ENCODE measurements at places on chromosomes 4 and X.

DNA sequence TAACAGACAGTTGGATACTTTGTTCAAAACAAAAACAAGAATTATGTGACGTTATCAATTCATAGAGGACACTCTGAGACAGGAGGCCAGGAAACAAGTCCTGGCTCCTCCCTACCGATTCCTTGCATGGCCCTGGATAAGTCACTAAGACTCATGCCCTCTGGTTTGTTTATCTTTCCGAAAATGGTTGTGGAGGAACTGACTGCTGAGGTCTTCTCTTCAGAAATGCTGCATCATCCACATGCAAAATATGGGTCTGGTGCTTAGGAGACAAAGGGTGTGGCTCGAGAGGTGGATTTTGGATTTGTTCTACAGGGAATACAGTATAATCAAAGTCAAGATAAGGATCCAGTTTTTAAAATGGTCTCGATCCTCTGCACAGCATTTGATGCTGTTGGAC, 130.9 kb downstream of the RELL1 start:
- DNase-seq = no peak

DNA sequence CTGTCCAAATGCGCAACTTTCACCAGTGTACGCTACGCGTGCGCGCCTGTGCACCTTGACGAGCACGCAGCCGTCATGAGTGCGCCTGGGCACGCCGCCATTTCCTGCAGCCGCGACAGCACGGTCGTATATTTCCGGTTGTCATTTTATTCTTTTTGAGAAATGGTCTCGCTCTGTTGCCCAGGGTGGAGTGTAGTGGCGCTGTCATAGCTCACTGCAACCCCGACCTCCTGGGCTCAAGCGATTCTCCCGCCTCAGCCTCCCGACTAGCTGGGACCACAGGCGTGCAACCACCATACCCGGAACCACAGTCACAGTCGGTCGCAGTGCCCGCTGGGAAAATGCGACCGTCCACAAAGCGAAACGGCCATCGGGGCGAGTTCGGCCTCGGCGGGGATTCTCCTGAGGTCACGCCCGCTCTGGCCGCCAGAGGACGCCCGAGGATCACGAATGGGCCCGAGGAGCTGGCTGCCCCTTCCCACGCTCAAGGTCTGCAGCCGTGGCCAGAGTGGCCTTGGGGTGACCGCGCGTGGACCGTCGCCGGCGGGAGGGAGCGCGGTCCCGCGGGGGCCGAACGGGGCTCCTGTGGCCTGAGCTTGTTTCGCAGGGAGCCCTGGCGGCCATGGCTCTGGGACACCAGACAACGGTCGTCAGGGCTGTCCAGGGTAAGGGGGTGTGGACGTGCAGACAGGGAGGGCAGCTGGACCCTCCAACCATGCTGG, 23.7 kb upstream of the PNMA3 start:
- DNase-seq = no peak

DNA sequence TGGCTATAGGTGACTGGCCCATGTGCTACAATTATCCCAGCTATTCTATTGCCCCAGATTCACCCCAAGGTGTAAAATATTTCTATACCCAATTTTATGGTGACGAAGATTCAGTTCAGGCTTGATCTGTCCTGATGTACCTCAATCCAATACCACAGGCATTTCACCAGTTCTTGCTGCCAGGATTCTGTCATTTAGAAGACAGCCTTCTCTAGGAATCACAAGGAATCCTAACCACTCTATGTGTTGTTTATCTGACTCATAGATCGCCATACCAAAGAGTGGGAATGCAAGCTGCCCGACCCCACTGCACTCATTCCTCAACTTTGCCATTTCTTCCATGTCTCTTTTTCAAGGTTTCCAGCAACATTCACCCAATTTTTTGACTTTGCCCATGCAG, 355.0 kb upstream of the EMCN start:
- no peak for DNase-seq

DNA sequence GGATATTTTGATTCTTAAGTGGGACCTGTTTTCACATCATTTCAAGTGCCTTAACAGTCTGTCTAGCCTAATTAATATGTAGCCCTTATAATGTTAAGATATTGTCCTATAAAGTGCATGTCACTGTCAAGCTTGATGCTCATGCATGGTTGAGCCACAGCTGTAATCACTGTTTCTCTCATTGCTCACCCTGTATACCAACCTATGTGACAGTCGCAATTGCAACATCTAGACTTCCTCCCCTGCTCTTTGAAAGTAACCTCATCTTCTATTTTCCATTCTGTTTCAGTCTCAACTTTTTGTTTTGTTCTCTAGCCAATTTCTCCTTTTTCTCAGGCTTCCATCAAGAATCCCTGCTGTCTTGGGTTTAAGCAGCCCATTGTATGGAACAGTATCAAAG, 24.4 kb upstream of the MSL3 start:
- DNase-seq = no peak

- DNase-seq = no peak
Observed at GRCh38 chr4:67575232-67576058, 16.9 kb downstream of the STAP1 start.

DNA sequence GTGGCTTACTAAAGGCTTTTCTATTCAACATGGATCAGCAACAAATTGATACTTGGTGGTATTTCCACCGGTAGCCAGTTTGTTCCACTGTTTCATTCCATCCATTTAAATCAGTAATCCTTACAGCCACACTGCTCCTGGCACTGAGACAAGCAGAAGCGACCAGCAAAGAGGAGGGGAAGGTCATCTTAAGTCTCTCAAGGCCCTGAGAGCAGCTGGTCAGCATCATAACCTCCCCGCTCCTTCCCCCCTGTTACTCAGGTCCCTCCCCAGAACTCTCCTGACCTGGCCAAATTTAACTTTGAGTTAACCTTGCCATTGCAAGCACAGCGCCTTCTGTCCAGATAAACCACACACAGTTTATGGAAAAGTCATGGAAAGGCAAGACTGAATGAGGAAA, 331.3 kb upstream of the KLF3 start:
- no peak for DNase-seq

GRCh38 chr4:105780176-105780575, 71.6 kb downstream of the GSTCD start:
- no peak for DNase-seq

GRCh38 chrX:23390979-23391378, 56.3 kb downstream of the PTCHD1 start:
- DNase-seq = no peak

DNA sequence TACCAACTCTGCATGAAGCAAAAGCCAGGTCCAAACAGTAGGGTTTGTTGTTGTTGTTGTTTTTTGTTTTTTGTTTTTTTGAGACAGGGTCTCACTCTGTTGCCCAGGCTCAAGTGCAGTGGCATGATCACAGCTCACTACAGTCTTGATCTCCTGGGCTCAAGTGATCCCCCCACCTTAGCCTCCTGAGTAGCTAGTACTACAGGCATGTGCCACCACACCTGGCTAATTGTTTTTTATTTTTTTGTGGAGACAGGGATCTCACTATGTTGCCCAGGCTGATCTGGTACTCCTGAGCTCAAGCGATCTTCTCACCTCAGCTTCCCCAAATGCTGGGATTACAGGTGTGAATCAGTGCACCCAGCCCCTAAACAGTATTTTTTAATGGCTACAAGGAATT, 6.2 kb downstream of the S100P start:
- DNase-seq = no peak

DNA sequence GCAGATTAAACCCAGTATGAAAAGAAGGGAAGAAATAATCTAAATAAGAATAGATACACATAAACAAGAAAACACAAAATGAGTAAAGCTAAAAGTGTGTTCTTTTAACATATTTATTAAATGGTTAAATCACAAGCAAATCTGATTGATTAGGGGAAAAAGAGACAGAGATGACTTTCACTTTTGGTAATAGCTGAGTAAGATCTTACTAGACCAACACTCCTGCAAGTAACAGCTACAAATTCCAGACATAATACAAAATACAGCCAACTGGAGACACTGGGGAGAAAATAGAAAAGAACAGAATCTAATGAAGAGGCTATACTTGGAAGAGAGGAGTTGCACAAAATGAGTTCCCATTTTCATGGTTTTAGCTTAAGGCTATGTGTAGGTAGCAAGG, 33.5 kb downstream of the OR13H1 start:
- no peak for DNase-seq

- DNase-seq = no peak
Observed at GRCh38 chrX:73215246-73215645, 595 bp upstream of the NAP1L2 start.

DNA sequence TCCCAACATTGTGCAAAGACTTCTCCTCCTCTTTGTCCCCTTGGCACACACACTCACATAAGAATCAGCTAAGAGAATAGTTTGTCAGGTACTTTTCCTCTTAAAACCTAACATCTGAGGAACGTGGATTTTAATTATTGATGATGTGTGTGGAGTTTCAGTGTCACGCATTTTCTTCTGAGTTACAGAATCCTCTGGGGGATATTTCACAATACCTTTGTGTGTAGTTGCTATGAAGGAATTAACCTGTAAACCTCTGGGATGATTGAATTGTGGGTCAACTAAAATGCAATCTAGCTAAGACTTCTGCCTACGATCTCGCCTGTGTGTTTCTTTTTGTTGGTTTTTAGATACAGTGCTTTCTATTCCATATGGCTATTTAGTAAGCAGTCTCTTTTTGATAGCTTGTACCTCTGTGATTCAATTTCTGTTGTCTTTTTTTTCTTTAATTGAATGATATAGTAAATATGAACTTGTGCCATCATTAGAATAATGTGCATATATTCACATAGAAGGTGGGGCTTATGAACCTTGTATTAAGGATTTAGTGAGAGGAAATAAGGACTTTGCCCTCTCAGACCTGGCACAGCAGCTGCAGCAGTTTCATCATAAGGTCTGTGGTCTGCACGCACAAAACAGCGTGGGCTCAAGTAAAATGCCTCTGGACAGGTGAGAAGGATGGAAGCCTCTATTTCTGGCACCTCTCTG, 99.2 kb downstream of the TSPAN7 start:
- no peak for DNase-seq

GRCh38 chr4:19030048-19030447, 1008.5 kb upstream of the LCORL start:
- no peak for DNase-seq

All from iPS DF 6.9 (cell line).